Pancreas (tissue), 10 donors: ENCODE measurements at places on chromosomes 1 and 21.

DNA sequence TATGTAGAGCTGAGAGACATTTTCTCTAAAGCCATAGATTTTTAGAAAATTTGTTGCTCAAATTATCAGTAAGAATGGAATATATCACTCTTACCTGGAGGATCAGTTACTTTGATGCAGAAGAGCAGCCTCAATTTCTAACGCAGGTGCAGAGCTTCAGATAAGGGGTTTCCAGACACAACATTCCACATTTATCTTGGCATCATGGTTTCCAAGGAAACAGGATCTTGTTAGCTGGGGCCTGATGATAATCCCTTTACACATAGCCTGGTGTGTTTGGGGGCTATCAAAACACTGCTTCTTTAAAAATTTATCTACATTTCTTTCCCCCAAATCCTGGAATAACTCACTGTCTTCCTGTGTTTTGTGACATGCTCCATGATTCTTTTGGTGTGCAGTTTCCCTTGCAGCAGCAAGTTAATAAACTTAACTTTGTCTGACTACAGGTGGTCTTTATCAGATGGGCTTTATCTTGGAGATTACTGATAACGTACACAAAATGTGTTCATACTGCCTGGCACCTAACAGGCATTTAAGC lies 2.7 kb upstream of the STX12 start:
- DNase-seq, result no peak

DNA sequence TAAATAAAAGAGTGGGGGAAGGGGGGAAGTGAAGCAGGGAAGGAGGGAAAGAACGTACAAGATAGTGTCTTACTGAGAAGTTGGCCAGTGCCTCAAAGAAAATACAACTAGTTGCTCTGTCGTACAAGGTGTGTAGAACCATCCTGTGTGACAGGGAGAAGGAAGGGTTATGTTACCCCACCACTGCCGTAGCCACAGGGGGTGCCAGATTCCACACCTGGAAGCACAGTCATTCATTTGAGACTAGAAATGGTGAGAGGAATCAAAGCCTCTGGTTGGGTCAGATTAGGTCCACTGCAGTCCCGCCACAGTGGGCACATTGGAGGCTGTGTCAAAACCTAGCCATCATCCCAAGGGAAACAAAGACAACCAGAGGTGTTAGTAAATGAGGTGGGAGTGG lies 2.7 kb upstream of the ERI3 start:
- DNase-seq, result no peak

DNA sequence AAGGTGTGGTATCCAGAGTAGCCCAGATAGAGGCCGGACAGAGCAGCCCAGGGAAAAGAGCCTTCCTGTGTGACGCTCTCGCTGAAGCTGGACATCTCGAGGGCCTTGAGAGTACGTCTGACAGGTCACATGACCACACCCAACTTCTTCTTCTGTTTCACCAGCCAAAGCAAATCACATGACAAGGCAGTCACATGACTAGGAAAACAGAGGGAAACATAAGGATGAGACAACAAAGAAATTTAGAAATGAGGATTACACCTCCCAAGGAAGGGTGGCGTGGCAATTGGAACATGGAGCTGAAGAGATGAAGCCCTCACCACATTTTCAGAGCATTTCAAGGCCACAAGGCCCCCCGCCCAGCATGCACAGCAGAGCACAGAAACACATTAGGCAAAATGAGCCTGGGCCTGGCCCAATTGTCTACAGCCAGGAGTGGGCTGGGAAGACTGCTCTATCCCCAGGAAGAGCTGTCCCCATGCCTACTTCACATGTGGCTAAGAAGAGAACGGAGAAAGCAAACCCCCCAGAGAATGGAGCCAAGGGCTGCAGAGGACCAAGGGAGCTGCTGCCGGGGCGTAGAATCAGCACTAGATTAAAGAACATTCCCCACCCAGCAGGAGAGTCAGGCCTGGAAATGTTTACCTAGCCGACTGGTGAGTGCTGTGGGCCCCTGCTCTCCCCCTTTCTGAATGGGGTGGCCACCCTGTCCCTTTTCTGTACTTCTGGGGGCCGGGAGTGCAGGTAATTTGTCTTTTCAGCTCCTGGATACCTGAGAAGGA lies 305.1 kb downstream of the NPHP4 start:
- DNase-seq, result no peak

DNA sequence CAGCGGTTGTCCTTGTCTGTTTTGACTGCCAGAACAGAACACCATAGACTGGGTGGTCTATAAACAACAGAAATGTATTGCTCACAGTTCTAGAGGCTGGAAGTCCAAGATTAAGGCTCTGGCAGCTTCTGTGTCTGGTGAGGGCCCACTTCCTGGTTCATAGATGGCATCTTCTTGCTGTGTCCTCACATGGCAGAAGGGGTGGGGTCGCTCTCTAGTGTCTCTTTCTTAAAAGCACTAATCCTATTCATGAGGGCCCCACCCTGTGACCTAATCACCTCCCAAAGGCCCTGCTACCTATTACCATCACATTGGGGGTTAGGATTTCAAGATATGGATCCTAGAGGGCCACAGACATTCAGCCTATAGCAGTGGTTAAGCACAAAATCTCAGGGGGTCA lies 304.4 kb downstream of the NFIA start:
- no peak for DNase-seq

DNA sequence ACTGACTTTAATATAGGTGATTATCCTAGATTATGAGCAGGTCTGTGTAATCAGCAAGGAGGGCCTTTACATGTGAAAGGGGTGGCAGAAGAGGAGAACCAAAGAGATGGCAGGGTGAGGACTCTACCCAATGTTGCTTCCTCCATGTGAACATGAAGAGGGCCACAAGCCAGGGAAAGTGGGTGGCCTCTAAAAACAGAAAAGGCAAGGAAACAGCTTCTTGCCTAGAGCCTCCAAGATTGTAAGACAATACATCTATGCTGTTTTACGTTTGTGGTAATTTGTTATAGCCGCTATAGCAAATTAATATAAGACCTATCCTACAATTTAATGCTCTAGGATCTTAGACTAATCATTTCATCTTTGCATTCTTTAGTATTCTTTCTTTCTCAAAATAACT lies 85.5 kb downstream of the PLPP3 start:
- DNase-seq, result no peak

GRCh38 chr1:52102336-52103013 lies 39.4 kb upstream of the ZFYVE9 start:
- no peak for DNase-seq

- DNase-seq, result no peak
These were observed 30.6 kb upstream of the EXO1 start for GRCh38 chr1:241817331-241817792.

GRCh38 chr1:7588457-7588827 lies 182.7 kb upstream of the VAMP3 start:
- peak; percentile 45 for DNase-seq

DNA sequence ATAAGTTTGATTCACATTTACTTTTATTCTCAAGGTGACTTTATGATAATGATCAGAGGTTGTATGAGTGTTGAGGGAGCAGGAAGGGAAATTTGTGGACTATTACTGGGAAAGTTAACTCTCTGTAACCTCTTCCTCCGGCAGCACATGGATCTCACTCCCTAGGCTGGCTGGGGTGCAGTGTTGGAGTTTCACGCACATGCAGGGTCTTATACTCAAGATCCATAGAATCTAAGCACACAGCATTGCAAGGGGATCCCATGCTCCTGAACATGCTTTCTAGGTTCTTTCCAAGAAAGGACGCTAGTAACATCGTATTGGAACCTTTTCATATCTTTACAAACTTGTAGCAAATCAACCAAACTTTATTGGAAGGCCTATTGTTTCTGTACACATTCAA lies 757.6 kb upstream of the TPTE start:
- DNase-seq, result no peak

DNA sequence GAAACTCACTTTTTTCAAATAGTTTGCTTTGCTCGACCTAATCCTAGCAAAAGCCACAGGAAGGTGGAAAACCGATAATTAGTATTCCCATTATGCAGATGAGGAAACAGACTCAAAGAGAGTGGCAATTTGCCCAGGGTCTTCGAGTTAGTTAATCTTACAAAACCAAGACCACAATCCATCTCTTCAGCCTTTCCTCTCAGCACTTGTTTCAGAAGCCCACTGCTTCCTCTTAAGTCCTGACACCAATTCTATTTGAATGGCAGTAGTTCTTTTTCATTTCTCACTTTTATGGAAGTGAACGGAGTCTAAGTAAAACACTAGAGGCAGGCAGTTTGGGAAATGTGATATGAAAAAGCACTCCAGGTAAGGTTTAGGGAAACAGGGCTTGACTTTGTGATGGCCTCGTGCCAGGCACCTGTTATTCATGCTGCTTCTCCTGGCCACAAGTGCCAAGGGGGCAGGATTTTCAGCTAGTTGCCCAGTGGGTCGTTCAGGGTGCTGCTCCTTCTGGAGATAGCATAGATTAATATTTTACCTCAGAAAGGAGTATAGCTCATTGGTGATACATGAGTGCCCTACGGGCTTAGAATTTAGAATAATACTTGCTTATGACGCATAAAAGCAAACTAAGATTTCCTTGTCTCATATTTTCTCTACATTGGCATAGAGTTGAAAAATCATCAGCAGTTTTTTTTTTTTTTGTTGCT lies 76.6 kb upstream of the NRIP1 start:
- peak; percentile 85 for DNase-seq

DNA sequence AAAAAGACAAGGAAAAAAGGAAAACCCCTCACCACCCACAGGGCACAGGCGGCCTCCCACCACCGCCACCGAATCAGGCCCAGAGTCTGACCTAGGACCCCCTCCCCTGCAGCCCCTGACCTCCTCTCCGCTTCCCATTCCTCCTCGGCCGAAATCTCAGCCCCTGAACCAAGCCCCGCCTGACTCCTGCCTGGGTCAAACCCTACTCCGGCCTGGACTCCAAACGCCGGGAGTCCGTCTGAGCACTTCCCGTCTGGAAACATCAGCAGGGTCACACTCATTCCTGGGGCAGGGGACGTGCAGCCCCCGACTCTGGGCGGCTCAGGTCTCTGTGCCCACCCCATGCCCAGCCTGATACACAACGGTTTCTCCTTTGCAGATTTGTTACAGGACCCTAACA lies 26.4 kb upstream of the SUMO3 start:
- DNase-seq, result no peak

DNA sequence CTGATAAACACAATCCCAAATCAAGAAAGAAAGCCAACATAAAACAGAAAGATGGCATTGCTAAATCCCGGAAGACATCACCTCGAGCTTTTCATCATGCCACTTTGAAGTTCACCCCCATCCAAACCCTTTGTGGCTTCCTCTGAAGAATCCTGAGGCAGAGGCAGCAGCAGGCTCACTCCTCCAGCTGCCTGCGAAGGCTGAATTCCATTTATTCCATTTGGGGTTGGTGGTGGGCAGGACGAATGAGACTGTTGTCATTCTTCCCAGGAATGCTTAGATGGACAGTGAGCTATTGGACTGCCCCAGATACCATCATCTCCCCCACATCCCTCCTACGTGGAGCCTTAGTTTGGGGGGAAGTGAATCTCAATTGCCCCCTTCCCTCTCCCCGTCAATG lies 437.5 kb downstream of the SMYD3 start:
- no peak for DNase-seq

DNA sequence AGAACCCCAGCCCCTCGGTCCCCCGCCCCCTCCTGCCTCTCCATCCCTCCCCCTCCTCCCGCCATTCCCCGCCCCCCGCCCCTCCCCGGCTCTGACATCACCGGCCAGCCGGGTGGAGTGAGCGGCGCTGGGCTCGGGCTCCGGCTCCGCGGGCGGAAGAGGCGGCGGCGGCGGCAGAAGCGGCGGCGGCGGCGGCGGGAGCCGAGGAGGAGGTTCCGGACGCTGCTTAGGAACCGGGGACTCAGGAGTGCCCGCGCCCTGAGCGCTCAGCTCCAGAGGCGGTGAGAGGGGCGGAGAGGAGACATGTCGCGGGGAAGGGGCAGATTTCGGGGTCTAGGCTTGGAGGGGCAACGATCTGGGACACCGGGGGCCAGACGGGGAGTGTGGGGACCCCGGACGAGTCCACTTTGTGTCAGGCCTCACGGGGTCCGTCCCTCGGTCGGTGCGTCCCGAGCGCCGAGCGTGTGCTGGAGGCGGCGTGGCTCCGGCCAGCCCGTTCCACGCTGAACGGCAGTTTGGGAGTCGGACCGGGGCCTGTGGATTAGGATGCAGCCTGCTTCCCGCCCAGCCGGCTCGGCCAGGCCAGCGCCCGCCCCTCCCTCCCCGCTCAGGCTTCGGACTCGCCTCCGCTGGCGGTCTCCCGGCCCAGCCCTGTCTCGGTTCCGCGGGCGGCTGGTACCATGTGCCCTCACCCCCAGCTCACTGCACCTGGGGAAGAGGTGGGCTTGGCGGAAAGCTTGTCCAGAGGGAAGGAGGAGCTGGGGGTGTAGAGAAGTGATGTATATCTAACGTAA lies at the start of gene PEA15:
PEA15 (plus strand) TSS at position 143 of the 794 bp plus-strand sequence. CDS start 6,161 bp downstream, outside the sequence.
- peak; percentile 86 for DNase-seq

- no peak for DNase-seq
These were observed 769 bp downstream of the GPSM2 start for GRCh38 chr1:108877348-108878159.

DNA sequence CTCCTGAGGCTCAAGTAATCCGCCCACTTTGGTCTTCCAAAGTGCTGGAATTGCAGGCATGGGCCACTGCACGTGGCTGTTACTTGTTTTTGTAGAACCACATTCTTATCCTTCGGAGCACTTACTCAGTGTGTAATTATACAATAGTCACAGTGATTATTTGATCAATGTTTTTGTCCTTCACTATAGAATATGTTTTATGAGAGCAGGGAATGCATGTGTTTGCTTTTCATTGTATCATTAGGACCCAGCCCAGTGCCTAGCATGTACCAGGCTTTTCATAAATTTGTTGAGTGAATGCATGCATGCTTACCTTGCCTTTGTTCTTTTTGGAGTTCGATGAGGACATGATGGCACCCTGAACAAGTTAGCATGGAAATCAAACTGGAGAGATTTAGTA lies 5.8 kb downstream of the SZT2 start:
- DNase-seq, result no peak

DNA sequence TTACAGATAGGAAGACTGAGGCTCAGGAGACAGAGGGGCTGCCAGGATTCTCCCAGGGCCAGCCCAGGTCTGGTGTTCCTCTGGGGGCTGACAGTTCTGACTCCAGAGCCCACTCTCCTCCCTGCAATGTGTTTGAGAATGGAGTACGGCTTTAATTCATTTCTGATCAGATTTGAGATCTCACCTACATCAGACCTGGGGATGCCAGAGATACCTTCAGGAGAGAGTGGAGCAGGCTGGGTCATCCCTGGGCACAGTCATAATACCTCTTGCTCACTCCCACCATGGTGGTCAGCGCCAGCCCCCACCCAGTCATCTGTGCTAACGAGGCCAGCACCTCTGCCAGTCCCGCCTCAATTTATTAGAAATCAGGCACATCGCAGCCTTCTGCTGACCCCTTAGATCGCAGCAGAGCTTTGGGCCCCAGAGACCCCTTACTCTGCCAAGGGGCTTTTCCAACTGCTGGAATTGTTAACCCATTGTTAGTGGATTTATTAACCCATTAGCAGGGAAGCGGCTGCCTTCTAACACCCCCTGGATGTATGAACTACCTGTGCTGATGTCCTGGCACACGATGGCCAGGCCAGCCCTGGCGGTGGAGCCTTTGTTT lies 352.1 kb downstream of the MATN1 start:
- no peak for DNase-seq

- DNase-seq, result no peak
These were observed 673 bp upstream of the DHCR24 start for GRCh38 chr1:54887665-54888071.
